ENCODE measurements at places on chromosomes 1 and 21.

- DNase-seq: no peak
Observed at GRCh38 chr1:31424568-31424967, 11.6 kb downstream of the SERINC2 start.

GRCh38 chr21:31157756-31158155 lies 119.5 kb upstream of the KRTAP19-8 start:
- DNase-seq: no peak

DNA sequence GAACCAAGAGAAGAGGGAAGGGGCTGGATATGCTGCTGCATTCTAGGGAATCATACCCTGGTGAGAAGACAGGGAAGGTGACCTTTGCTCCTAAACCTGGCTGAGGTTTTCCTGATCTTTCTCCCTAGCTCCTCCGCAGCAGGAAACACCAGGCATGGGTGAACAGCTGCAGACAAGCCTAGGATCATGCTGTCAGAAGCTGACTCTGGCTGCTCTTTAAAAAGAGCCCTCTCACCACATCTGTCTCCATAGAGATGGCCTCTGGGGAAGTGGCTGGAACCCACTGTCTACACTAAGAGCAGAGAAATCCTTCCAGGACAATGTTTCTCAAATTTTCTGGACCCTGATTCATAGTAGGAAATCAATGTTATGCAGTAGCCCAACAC lies 57.6 kb downstream of the CD34 start:
- no peak for DNase-seq

GRCh38 chr1:59026472-59026948 lies 242.7 kb upstream of the JUN start:
- DNase-seq: no peak

- no peak for DNase-seq
Observed at GRCh38 chr1:53662169-53662568, 76.8 kb downstream of the GLIS1 start.
